ENCODE measurements at places on chromosomes 1 and 21.

- no peak for DNase-seq
Observed at GRCh38 chr21:37166733-37167132, 93.7 kb downstream of the TTC3 start.

- DNase-seq, result no peak
Observed at GRCh38 chr21:41537356-41537755, 29.4 kb upstream of the TMPRSS2 start.

- no peak for DNase-seq
Observed at GRCh38 chr1:147236959-147237791, 5.3 kb upstream of the CHD1L start.

DNA sequence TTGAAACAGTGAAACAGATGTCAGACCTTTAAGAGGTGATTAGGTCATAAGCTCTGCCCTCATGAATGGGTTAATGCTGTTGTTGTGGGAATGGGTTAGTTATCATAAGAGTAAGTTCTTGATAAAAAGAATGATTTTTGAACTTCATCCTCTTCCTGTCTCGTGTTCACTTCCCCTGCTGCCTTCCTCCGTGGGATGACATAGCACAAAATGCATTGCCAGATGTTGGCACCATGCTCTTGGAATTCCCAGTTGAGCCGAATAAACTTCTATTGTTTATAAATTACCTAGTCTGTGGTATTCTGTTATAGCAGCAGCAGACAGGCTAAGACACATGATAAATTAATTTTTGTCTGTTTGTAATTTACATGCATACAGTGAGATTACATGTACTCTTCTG, 112.0 kb upstream of the LRRC7 start:
- DNase-seq, result no peak

DNA sequence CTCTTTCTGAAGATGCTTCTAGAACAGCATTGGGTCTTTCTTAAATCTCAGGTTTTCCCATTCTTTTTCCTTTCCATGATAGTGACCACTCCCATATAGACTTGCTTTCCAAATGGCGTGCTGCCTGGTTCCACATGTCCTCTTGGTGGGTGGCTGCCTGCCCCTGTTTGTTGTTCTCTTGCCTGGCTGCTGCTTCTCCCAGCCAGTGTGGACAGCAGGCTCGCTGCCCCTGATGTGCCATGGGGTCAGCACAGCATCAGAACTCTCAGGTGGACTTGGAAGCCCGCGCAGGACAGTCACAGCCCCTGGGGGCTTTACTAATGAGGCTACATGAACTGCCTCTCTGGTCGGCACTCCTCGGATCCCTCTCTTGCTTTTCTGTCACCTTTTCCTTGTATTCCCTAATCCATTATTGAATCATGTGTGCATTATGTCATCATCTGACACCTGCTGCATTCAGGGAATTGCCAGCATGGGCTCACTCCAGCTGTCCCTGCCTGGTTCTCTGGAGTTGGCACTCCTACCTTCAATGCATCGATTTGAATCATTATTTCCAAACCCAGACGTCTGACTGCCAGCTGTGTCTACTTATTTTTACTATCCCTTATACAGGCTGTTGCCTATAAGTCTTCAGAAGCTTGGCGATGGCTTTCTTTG, 100.5 kb upstream of the COA6 start:
- DNase-seq, result no peak

DNA sequence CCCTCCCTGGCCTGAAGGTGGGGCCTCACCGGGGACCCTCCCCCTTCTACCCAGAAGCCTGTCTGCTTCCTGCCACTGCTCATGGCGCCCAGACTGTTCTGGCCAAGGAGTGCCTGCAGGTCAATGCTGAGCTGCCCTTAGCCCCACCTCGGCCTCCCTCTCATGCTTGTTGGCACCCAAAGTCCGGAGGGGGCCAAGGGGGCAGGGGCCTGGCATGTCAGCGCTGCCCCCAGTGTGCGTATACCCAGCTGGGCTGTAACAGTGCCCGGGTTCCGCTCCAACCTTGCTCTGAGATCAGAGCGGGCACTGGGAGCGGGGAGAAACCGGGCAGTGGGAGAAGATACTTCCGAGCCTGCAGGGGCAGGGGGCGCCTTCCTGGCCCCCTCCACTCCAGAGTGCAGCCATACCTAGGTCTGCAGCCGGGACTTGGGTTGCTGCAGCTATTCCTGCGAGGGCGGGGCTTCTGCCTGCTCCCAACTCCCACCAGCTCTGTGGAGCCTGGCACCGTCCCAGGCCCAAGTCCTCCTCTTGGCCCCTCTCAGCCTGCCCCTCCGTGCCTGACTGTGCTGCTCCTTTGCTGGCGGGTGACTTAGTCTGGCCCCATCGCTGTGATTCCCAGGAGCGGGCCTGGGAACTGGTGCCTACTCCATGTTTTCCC, 21.4 kb upstream of the TGFB2 start:
- DNase-seq, result no peak

All from activated T-cell treated with anti-CD3 and anti-CD28 coated beads for 48 hours (primary cell).